Bronchial smooth muscle cell (primary cell): ENCODE measurements at places on chromosomes 16 and 17. TPM values are rescaled to one million over a fixed set of nuclear protein-coding genes. Genes with fewer than 3 reads are reported as not detected.

ZNF287 gene
- total RNA-seq: 5.4 and 5.8 TPM in 2 replicates

SPATA32 gene
- total RNA-seq: not detected in 2 replicates

CPNE7 gene
- 9.2 and 30.4 TPM in 2 replicates for total RNA-seq

TNFRSF17 gene
- not detected in 2 replicates for total RNA-seq

MYCBPAP gene
- 1.3 and 2.6 TPM in 2 replicates for total RNA-seq

TAF15 gene
- 46.5 and 64.6 TPM in 2 replicates for total RNA-seq

SLX4 gene
- total RNA-seq: 1.6 and 2.5 TPM in 2 replicates

MYH3 gene
- 0.16 and 0.60 TPM in 2 replicates for total RNA-seq

HS3ST2 gene
- total RNA-seq: under 0.01 TPM in 1 of 2 replicates, not detected in the other

ZNF276 gene
- total RNA-seq: 7.4 and 9.8 TPM in 2 replicates

CMTM2 gene
- total RNA-seq: not detected in 2 replicates

P2RX1 gene
- not detected in 2 replicates for total RNA-seq

ARHGAP23 gene
- 17.3 and 19.1 TPM in 2 replicates for total RNA-seq

MEIOB gene
- not detected in 2 replicates for total RNA-seq

TLCD2 gene
- total RNA-seq: 5.2 and 8.7 TPM in 2 replicates

SHCBP1 gene
- 1.5 and 5.7 TPM in 2 replicates for total RNA-seq

ATF7IP2 gene
- 0.79 TPM in 1 of 2 replicates, not detected in the other for total RNA-seq

SOCS1 gene
- total RNA-seq: 6.0 and 9.8 TPM in 2 replicates

CDH13 gene
- 1.3 and 6.2 TPM in 2 replicates for total RNA-seq

PYY gene
- total RNA-seq: 0.16 TPM in 1 of 2 replicates, not detected in the other

PKD1 gene
- 63.0 and 123 TPM in 2 replicates for total RNA-seq

SOST gene
- total RNA-seq: 0.09 TPM in 1 of 2 replicates, not detected in the other

CNGB1 gene
- total RNA-seq: not detected in 2 replicates

SOX15 gene
- total RNA-seq: 0.17 and 0.32 TPM in 2 replicates

NPIPA3 gene
- total RNA-seq: 0.47 and 1.6 TPM in 2 replicates

KCNJ16 gene
- total RNA-seq: under 0.01 and 0.09 TPM in 2 replicates

SLC25A39 gene
- total RNA-seq: 47.7 and 48.9 TPM in 2 replicates

CDC6 gene
- total RNA-seq: 0.94 and 1.7 TPM in 2 replicates

KRT33B gene
- total RNA-seq: not detected in 2 replicates

GRB7 gene
- total RNA-seq: 0.16 TPM in 1 of 2 replicates, not detected in the other

CES1 gene
- 0.60 TPM in 1 of 2 replicates, not detected in the other for total RNA-seq

KPNA2 gene
- total RNA-seq: 28.5 and 45.8 TPM in 2 replicates

CACNG4 gene
- total RNA-seq: not detected in 2 replicates

MGRN1 gene
- total RNA-seq: 20.3 and 21.6 TPM in 2 replicates
